ENCODE measurements at places on chromosomes 7 and 10.
A peak's percentile ranks its signal among the peaks of the same experiment; 100 is the strongest.

- DNase-seq = no peak
Measured at GRCh38 chr7:108142675-108143259, 12.6 kb upstream of the LAMB4 start.

DNA sequence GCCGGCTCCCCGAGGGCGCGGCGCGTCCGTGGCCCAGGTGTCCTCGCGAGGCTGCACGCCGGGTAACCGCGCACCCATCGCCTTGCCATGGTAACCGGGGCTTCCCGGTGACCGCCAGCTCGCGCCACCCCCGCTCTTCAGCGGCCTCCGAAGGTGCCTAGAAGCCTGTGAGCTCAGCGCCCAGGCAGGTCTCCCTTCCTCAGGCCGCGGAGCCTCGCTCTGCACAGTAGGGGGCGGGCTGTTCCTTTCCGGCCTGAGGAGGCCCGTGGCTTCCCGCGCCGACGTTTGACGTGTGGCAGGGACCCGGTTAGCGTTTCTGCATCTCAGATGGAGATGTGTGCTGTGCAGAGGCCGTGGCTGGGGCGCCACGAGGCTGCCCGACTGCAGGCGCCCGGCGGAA, 117.1 kb downstream of the DYNC2I1 start:
- no peak for DNase-seq

- DNase-seq = no peak
Measured at GRCh38 chr10:69879634-69880257, 78.0 kb downstream of the COL13A1 start.

GRCh38 chr10:930625-931325, 730 bp downstream of the LARP4B start:
- peak; percentile 66 for DNase-seq

GRCh38 chr7:44046321-44047061, 2.0 kb downstream of the DBNL start:
- DNase-seq = no peak

DNA sequence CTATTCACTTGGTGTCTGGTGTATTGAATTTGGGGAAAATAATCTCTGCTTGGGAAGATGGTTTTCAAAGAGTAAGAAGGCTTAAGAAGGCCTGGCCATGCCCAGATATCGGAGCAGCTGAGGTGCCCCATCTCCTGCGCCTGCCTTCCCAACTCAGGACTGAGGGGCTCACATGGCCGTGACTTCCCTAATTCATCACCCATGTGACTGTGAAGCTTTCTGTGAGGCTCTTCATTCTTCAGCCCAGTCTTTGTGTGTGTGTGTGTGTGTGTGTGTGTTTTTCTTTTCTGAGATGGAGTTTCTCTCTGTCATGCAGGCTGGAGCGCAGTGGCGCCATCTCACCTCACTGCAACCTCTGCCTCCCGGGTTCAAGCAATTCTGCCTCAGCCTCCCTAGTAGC, 53.2 kb downstream of the PROSER2 start:
- DNase-seq = no peak

DNA sequence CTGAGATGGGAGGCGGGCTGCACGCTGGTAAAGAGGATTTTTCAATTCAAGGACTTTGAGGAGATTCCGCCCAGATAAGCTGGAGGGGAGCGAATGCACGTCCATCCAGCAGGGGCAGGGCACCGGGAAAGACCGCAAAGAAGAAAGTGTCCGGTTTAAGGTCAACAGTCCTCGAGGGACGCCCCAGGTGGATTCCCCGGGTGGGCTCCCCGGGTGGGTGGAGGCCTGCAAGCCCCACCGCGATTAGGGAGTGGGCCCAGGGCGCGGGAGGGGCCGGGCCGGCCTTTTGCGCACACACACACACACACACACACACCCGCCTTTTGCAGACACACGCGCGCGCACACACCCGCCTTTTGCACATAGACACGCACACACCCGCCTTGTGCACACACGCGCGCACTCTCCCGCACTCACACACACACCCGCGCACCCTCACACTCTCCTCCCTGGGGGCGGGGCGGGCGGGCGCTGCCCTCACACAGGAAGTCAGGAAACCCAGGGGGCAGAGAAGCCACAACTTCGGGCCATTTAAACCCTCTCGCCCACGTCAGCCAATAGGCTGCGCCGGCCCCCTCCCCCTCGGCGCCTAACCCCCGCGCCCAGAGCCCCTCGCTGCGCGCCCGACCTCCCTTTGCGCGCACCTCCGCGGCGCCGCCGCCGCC, 615 bp downstream of the ARHGAP12 start:
- peak; percentile 68 for DNase-seq

DNA sequence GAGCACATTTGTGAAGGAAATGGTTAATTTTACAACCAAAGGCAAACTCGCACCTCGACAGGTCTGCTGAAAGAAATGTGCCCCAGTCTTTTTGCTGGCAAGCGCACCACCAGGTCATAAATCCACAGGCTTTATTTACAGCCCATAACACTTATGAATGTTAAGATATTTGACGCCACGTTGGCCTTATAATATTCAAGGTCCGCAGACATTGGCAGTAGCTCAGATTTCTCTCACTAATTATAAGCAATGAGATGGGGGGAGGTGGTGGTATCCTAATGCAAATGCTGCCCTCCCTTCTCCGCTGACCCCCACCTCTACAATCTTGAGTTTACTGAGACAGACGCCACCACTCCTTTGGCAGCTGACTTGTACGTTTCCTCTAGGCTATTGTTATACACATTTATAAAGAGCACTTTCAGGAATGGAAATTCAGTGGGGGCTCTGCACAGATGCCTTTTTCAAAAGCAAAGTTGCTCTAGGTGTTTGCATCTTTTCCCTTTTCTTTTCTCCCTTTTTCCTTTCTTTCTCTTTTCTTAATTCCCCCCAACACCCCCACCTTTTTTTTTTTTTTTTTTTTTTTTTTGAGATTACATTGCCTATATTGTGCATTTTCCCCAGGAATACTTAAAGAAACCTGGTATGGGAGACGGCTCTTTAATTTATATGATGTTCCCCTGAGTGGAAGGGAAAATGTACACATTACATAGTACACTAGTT, 6.7 kb downstream of the TCF7L2 start:
- no peak for DNase-seq

GRCh38 chr10:114967071-114967470, 29.1 kb downstream of the TRUB1 start:
- no peak for DNase-seq

GRCh38 chr7:69199661-69200060, 398.6 kb upstream of the AUTS2 start:
- no peak for DNase-seq

- no peak for DNase-seq
Measured at GRCh38 chr7:111840528-111840927, 278.2 kb upstream of the IMMP2L start.

GRCh38 chr10:86706401-86706841, 38.1 kb downstream of the LDB3 start:
- DNase-seq = no peak

- no peak for DNase-seq
Measured at GRCh38 chr10:21281765-21282484, 243.6 kb downstream of the SKIDA1 start.

DNA sequence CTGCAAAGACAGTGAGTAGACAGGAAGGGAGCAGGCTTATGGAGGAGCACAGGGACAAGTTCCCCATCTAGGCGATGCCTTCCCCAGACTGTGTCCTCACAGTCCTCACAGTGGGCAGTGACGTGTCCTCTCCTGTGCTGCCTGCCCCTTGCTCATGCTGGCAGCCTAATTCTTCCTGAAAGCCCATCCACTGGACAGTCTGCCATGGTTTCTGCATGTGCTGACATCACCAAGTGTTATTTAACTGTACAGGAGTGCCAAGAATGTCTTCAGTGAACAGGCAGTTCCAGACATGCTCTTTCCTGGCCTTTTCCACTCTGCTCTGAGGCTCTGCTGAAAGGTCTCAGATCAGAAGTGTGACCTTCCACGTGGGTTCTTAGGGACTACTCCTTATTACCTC, 54.1 kb downstream of the ZNF248 start:
- DNase-seq = no peak

DNA sequence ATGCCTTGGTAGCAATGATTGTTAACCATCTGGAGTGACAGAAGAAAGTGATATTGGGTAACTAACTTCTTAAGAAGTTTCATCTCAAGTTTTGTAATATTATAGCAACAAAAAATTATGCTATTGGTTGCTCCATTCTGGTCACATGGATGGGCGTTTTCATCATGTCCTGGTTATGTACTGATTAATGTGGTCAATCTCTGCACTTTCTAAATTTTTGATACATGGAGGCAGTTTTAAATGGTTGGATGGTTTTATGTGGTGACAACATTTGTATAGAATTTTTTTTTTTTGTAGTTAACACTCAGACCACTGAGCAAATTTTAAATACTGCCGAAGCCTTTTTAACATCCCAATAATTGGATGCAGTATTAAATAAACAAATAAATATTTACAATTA, 55.2 kb upstream of the CCAR1 start:
- DNase-seq = no peak

DNA sequence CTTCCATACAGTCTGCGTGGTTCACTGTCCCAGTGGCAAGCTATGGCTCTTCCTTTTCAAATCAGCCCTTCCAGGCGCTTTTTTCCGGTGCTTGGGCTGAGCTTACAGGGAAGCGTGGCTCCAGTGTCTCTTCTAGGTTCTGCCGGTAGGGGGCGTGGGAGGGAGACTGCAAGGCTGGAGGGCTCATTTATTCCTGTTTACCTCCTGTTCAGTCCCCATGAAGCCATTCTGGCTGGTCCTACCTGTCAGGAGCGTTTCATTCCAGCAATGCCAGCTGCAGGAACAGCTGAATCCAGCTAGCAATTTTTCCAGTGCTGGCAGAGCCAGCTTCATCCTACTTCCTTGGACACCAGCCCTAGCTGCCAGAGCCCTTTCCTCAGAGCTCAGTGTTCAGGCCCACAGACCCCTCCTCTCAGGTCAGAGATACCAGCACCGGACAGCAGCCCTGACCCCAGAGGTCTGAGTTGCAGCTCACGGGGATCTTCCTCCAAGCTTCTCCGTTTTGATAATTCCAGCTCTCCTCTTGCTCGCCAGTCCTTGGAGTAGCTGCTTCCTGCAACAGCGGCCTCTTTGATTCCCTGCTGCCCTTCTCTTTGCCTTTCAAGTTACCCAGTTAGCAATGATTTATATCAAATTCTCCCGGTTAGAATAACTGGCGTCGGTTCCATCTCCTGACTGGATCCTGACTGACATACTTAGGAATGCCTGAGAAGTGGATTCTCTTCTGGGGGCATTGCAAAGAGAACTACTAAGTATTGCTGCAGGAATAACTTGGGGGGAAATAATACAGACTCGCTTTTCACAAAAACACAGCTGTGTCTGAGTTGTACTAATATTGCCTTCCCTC, 129.8 kb downstream of the FRMD4A start:
- no peak for DNase-seq

- DNase-seq = no peak
Measured at GRCh38 chr10:78476844-78477243, 443.2 kb downstream of the RPS24 start.

DNA sequence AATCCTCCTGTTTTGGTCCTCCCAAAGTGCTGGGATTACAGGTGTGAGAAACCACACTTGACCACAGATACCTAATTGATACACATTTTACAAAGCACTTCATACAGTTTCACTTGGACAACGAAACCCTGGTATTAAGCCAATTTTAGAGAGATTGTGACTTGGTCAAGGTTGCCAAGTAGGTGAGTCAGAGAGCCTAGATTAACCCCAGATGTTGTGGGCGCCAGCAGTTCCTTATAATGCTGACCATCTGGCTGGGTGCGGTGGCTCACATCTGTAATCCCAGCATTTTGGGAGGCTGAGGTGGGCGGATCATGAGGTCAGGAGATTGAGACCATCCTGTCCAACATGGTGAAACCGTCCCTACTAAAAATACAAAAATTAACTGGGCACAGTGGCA, 4.9 kb upstream of the PHKG1 start:
- no peak for DNase-seq

GRCh38 chr7:5700391-5700985, 81.0 kb downstream of the RNF216 start:
- DNase-seq = no peak

- DNase-seq = no peak
Measured at GRCh38 chr7:2646680-2647571, 15.1 kb downstream of the TTYH3 start.

DNA sequence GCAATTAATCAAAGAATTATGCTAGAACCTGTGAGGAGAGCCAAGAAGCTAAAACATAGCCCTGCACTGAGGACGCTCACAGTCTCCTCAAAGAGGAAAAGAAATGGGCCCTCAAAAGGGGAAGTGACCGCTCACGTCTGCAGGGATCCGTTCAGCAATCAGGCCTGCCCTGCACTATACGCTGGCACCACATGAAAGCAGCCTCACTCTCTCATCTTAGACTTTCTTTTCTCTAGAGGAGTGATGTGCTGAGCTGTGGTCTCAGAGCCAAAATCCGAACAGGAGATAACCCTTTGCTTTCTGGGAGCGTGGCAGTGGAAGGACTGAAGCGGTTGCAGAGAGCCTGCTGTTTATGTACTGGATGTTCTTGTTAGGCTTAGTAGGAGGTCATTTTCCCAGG, 6.3 kb upstream of the IL2RA start:
- DNase-seq = no peak

DNA sequence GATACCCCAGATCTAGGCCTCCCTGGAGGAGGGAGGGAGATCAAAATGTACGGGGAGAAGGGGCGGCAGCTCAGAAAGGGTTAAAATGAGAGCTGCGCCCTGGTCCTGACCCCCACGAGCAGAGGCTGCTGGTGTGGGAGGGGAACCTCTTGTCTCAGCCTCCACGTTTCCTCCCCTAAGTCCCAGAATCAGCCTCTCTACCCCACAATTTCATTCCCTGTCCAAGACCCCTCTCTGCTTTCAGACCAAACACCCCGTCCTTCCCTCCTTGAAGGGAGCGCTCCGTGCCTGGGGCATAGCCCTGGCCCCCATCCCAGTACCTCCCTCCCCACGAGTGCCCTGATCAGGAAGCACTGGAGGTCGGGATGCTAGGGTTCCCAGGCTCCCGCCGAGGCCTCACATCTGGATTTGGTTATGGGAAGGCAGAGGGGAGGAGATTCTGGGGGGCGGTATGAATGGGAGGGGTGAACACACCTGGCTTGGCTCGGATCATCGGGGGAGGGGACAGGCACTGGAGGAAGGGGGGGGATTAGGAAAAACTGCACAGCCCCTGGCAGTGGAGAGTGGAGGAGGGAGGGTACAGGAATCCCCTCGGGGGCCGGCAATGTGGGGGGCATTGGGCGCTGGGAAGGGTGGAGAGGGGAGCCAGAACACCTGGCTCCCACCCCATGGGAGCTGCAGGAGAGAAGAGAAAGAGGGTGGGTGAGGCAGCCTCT, 2.7 kb downstream of the EPHB4 start:
- no peak for DNase-seq

DNA sequence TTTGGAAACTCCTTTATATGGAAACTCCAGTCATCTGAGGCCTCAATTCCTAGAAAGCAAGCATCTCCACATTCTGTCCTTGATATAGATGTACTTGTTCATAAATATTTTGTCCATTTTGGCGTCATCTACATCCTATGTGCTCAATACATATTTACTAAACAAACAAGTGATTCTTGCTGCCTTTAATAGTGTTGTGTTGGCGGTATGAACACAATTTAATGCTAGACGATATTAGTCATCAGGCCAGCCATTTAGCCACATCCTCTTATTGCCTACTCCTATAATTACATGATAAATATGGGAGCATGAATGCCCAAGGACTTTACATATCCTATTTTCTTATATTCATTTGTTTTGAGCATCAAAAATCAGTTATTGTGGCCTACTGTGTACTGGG, 18.5 kb upstream of the IFRD1 start:
- no peak for DNase-seq

GRCh38 chr10:112570585-112570984, 123.6 kb downstream of the VTI1A start:
- no peak for DNase-seq

- DNase-seq = no peak
Measured at GRCh38 chr10:92450896-92451295, 123.0 kb downstream of the IDE start.

- DNase-seq = no peak
Measured at GRCh38 chr10:77737608-77738007, 100.0 kb upstream of the KCNMA1 start.
